Activated T-cell treated with anti-CD3 and anti-CD28 coated beads, Interleukin-2, amount 50 U/mL, for 4 hours (primary cell): ENCODE measurements at places on chromosomes 2 and 18.

- no peak for DNase-seq
These were observed 234.4 kb downstream of the SOCS6 start for GRCh38 chr18:70523035-70523791.

- DNase-seq, result no peak
These were observed 52.7 kb upstream of the SCYGR2 start for GRCh38 chr2:227545990-227546389.

DNA sequence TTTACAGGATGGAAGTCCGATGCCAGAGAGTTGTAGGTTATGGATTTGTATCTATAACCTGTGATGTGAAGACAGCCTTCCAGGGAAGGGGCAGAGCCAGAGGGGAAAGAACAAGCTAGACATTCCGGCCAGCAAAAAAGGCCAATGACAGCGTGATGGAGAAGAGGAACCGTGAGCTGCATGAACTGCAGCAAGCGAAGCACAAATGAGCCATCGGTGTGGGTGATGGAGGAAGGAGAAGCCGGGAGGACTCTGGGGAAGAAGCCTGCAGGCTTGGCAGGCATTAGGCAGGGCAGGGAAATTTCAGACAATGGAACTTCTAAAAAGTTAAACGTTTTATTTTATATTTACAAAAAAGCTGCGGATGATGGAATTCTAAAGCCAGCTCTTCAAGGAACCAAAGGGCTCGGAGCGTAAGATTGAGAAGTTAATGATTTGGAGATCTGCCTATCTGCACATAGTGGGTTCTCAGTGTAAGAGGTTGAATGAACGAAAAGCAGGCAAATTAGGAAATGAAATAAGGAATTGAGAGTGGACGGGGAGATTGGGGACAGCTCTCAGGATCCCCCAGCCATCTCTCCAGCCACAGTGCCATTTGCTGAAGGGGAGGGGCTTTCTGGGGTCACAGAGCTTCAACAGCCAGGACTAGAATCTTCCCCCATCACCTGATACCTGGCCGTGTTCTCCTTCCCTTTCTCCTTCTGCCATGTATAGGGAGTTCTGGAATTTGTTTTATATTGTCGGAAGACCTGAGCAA, 28.4 kb downstream of the NGEF start:
- DNase-seq, result no peak

DNA sequence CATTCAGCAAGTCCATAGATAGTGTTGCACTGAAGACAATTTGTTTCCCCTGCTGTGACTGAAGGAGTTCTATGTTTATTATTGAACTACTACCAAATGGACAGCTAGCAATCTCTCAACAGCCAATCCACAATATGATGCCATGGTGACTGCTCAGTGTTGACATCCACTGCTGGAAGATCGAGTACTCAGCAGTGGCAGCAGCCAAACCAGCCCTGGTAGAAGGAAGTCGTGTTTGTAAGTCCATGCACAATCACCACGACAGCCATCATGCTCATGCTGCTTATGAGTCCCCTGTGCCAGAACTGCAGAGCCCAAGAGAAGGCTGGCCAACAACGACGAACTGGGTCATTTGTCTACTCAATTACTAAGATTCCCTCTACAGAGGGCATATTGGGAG, 66.4 kb downstream of the OSR1 start:
- DNase-seq, result no peak

GRCh38 chr2:55277310-55277709, 8.3 kb upstream of the MTIF2 start:
- DNase-seq, result no peak

DNA sequence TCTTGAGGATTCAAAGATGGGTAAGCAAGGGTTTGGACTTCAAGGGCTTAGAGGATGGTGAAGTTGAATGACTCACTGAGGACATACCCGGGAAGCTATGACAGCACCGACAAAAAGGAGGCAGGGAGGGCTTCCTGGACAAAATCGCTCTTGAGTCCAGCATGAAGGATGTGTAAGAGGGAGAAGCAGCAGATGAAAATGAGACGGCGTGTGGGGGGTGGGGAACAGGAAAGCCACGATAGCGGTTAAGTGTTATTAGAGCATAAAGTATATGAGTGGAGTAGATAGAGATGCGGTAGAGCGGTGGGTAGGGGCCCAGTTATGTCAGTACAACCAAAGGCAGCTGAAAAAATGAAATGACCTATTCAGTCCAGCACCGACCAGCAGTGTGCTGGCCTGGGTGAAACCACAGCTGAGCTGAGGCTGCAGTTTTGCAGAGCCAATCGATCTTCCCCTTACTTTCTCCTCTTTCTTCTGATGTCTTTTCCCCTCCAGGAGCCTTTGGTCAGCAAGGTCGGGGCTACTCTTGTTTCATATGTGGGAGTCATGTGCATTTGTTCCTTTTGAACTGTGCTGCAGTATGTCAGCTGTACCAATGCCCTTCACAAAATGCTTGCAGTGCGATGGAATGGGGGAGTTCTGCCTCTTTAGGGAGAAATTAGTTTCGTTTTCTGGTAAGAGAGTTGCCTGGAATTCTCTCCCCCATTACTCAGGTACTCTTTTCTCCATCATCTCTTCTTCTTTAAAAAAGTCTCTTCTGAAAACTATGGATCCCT, 2.0 kb upstream of the THUMPD2 start:
- no peak for DNase-seq

GRCh38 chr2:119250718-119251290, 27.2 kb downstream of the STEAP3 start:
- DNase-seq, result no peak

- no peak for DNase-seq
These were observed 212.0 kb upstream of the MYT1L start for GRCh38 chr2:2542966-2543611.

DNA sequence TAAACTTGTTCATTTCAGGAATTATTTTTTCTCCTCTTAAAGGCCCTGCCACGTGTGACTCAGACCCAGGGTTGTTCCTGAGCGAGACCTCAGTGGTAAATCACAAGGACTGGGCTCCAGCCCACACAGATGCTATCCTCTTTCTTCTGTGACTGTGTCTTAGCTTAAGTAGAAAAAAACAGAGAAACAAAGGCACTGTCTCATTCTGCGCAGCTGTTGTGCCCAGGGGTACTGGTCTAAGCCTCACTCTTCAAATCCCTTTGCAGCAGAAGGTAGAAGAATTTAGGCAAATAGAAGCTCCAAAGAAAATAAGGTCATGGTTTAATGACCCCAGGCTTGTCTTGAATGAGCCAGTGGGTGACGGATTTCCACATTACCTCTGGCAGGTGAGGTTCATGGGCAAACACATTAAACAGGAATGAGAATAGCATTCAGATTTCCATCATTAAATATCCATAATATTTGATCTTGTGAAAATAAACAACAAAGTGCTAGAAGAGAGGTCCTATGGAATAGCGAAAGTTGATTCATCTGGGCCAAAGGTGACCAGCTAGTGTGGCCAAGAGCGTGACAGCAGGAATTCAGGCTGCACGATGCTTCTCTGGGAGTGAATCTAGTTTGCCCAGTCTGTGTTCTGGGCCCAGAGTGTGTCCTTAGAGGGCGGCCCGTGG, 63.3 kb downstream of the LIPG start:
- DNase-seq, result no peak

- DNase-seq, result peak; percentile 5
These were observed 102.9 kb upstream of the SLC8A1 start for GRCh38 chr2:40554665-40555294.

DNA sequence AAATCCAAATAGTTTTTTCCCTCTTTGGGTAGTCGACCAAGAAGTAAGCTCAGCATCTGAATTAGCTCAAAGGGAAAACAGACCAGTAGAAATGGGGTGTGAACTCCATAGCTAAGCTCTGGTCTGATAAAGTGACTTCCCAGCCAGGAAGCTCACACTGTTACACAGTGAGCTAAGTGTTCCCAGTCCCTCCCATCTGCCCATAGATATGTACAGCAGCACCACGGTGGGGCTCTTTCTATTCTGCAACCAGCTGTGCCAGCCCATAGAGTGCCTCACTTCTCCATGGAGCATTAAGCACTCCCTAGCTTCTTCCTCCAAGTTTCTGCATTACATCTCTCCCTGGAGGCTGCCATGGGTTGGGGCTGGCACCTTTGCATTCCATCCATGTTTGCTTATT, 27.6 kb upstream of the NEMP2 start:
- no peak for DNase-seq

- no peak for DNase-seq
These were observed 124.8 kb downstream of the PARD3B start for GRCh38 chr2:204670124-204670523.
